ENCODE measurements at places on chromosomes 7 and 10.

GRCh38 chr10:77904100-77904840 lies 22.3 kb downstream of the DLG5 start:
- no peak for DNase-seq

GRCh38 chr7:142338633-142339501 lies 81.0 kb upstream of the PRSS58 start:
- peak; percentile 8 for DNase-seq

- DNase-seq, result no peak
Measured at GRCh38 chr7:127389321-127389720, 3.2 kb downstream of the ZNF800 start.

DNA sequence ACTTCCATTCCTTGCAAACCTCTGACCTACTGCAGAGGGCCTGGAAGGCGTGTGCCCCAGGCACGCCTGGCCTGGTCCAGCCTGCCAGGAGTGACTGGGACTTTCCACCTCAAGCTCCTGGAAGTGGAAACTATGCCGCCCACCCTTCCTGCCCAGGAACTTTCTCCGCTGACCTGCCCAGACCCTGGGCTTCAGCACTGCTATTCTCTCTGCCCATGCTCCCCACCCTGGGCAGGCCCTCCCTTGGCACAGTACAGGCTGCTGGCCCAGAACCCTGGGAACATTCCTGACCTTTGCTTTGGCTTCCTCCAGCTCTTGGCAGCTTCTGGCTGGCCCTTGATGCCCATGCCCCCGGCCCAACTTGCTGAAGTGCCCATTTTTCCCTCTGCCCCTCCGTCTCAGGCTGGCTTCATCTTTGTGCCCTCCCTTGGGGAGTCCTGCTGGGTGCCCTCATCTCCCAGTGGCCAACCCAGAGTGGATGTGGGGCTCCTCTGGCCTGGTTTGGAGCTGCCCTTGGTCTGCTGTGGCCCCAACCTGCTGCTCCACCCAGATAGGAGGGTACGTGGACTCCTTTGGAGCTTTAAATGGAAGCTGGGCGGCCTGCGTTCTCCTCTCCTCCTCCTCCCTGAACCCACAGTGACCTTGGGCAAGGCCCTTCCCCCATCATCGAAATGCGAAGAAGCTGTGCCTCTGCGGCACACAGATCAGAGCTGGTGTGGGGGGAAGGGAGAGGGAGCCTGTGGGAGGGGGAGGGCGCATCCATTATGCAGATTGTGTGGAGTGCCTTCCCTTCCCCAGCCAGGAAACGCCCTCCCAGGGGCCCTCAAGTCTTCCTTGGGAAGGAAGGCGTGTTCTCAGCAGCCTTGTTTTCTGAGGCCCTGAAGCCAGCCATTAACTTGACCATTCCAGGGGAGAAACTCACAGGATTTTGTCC lies 3.4 kb downstream of the MMRN2 start:
- no peak for DNase-seq

All from AML-193 (cell line).